ENCODE measurements at places on chromosomes 4 and X.
A peak's percentile ranks its signal among the peaks of the same experiment; 100 is the strongest.

- no peak for DNase-seq
Measured at GRCh38 chr4:140240237-140240636, 86.3 kb upstream of the MAML3 start.

GRCh38 chr4:104524591-104524990 is 29.9 kb upstream of the CXXC4 start:
- no peak for DNase-seq

DNA sequence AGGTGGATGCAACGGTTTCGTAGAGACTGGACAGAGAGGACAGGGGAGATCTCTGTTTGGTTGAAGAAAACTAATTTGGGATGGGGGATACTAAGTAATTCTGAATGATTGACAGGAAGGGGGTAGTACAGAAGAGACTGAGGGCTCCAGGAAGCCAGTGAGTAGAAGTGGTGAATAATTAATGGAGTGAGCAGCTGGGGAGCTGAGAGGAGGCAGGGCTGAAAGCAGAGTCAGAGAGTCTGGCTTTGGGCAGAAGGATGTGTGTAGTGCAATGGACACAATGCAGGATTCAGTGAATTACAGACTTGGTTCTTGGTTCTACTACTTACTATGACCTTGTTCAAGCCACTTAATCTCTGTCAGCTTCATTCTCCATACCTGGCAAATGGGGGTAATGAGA is 161.7 kb downstream of the RBMX2 start:
- no peak for DNase-seq

GRCh38 chr4:138049355-138049754 is 192.8 kb downstream of the SLC7A11 start:
- no peak for DNase-seq

DNA sequence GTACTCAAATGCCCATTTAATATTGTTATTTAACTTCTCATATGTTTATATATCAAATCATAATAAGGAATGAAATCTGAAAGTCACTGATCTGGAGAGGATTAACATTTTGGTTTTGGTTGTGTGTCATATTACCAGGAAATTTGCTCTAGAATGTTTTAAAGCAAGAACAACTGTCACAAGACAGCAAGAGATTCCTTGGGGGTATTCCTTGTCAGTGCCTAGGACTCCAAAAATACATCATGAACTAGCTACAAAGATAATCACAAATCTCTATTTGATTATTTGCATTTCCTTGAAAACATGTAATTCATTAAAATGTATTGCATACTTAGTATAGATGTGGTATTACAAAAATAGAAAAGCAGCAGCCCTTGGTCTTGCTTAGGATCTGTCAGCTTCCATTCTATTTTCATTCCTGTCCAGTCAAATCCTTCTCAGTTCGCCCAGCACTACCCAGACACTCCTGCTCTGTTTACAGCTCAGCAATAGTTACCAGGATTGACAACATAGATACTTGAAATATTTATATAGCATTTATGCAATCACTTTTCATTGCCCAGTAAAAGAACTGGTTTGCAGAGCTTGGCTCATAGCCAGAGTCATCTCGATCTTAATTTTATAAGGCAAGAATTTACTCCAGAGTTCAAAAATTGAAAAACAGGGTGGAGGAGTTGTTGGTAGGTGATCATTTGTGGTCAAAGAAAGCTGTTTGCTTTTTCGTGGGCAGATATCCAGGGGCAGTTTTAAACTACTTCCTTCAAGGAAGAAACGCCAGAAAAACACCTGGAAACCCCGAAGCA is 9.2 kb upstream of the BMP3 start:
- peak; percentile 58 for DNase-seq

DNA sequence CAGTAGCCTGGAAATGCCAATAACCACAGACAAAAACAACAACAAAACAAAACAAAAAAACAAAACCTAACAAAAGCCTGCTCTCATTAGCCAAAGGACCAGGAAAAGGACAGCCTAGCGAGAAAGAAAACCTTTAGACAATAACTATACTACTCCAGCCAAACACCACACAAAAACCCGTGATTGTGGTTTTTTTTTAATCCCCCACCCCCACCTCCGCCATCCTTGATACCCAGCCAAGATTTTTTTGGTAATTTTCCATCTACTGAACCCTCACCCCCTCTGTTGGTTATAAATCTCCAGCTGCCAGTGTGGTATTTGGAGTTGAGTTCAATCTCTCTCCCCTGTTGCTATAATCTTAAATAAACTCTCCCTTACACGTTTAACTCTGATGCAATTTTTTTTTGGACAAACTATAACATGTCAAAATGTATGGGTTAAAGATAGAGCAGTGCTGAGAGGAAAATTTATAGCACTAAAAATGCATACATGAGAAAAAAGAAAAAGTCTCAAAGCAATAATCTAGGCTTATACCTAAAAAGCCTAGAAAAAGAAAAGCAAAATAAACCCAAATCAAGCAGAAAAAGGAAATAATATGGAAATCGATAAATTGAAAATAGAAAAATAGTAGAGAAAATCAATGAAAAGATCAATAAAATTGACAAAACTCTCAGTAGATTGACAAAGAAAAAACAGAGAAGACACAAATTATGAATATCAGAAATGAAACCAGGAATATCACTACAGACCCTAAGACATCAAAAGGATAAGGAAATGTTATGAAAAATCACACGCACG is 83.7 kb downstream of the NAT8L start:
- DNase-seq = no peak

DNA sequence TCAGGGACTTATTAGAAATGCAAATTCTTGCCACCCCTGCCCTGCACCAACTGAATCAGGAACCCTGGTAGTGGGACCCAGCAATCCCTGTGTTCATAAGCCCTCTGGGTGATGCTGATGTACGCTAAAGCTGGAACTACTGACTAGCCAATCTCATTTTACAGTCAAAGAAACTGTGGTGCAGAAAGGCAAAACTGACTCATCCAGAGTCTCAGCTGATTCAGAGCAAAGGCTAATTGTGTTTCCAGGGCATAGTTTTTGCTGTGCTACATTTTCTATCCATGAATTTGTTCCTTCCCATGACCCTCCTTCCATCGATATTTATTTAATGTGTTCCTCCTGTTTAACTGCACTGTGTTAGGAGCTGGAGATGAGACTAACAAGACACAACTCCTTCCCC is 207.5 kb downstream of the REPS2 start:
- no peak for DNase-seq

GRCh38 chr4:17112292-17112659 is 213.8 kb upstream of the LDB2 start:
- DNase-seq = no peak

DNA sequence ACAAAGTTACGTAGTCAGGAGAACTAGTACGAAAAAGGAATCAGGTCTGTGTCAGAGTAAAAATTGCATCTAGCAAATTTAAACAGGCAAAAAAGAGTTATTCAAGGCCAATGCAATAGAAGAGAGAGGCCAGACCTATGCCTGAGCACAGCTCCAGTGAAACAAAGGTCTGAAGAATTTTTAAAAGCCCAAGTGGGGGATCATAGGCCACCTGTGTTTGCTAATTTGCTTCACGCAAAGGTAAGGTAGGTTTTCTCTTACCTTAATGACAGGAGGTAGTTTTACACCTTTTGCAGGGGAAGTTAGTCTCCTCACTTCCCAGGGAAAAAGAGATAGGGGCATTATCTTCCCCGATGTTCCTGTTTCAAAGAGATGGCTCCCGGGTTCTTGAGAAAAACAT is 448.6 kb upstream of the TECRL start:
- DNase-seq = no peak

GRCh38 chrX:63754136-63754859 is 30.7 kb downstream of the ARHGEF9 start:
- no peak for DNase-seq

DNA sequence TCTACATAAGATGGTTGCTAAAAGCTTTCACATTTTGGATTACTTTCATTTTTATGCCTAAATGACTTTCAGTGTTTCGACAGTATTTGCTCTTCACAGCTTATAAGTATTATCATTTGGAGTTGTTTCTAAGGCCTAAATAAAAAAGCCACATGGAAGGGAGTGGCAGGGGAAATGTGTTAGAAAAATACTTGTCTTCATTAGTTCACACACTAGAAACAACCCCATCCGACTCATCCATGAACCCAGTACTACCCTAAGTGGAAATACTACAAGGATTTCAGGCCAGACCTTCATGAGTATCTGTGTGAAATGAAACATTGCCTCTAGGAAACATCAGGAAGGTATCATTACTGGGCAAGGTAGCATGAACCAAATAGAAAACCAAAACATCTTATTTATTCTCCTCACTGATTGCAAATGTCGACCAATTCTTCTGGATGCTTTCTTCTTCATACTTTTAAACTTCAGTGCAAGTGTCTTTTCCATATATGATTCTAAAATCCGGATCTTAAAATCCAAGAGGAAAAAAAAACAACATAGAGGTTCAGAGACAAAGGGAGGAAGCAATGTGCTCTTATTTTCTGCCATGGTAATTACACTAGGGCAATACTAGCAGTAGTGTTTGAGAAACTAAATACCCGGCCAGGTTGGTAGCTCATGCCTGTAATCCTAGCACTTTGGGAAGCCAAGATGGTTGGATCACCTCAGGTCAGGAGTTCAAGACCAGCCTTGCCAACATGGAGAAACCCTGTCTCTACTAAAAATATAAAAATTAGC is 349.4 kb downstream of the ARHGAP24 start:
- no peak for DNase-seq

DNA sequence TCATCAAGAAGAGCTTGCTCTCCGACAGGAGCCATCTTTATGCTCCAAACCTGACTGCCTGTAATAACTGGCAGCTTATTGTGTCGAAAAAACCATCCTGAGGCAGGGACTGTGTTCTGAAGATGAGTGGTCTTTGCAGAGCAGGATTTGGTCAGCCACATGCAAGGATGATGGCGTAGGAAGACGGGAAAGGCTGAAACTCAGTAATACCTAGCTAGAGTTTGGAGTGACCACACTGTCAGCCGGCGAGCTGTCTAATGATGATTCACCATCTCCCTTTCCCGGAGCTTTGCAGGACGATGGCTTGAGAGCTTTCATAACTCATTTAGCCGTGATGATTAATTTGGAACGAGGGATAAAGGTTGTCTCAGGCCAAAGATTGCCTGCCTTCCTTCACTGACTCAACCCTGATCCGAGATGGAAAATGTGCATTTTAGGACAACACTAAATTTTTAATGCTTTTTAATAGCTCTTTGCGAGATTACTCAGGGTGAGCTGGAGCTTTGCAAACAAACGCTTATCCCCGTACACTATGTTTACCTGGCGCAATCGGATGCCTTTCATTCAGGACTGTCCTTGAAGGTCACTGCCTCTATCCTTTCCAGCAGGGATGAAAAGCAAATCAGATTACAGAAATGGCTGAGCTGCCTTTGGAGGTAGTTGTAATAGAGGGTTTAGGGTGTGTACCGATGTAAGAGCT is 288.5 kb downstream of the ASMT start:
- DNase-seq = no peak

DNA sequence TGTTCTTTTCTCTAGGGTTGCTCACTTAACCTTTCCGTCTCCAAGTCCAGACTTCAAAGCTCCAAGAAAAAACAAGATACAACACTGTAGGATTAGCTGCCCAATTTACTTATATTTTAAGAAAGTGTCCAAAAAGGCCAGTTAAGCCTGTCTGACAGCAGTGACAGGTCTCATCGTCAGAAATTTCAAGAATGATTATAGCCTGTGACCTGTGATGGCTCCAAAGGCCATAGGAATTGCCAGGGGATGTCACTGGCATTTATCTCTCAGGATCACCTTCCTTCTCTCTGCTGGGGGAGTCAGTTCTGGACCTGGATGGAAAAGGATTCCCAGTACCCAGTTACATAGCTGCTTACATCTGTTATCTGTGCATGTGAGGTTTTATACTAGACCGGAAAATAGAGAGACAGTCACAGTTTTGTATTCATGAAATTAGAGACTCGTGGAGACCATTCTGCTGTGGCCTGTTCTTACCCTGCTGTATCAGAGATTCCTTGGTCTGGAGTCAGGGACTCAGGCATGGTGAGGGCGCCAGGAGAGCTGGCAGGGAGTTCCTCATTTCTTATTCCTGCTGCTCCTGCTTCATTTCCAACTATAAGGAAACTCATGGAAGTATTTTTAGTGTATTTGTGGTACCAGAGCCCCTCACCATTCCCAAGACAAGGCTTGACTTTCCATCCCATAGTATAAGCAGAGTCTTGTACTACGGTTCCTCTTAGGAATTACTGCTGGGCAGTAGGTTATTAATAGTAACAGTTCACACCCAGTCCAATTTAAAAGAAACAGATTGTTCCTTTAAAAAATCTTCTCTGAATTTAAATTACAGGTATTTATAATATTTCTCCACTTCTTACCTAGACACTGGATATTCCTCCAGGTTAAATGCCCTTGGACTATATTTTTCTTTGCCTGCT is 220.8 kb downstream of the SHROOM3 start:
- no peak for DNase-seq

- DNase-seq = no peak
Measured at GRCh38 chr4:2301225-2301642, 39.3 kb upstream of the MXD4 start.

DNA sequence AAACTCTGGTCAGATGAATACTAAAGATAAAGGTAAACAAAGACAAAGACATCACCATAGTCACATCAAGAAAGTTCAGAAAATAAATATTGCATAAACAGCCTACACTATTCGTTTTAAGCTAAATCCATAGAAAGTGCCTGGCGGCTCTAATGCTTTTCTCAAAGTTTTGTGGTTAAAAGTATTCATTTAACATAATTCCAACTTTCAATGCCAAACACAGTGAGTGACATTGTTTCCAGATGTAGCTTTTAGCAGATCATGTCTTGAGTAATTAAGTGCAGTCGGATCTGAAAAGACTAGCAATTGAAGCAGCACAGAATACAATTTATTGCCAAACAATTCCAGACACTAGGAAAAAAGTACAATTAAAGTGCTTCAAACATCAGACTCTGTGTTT is 287.1 kb upstream of the ADGRL3 start:
- no peak for DNase-seq

DNA sequence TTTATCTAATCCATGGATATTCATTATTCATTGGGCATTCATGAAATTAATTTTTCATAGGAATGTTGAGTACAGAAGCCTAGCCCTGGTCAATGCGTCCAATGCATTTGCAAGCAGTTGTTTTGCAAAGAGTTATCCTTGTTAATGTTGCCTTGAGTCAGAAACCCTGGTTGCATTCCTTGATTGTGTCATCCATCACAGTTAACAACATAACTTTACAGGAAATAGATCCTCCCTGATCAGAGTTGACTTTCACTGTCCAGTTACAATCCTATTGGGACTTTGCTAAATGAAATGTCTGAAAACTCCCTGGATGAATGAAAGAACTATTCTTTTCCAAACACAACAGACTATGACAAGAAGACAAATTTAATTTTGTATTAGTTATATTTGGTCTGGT is 924.3 kb upstream of the SLIT2 start:
- no peak for DNase-seq

DNA sequence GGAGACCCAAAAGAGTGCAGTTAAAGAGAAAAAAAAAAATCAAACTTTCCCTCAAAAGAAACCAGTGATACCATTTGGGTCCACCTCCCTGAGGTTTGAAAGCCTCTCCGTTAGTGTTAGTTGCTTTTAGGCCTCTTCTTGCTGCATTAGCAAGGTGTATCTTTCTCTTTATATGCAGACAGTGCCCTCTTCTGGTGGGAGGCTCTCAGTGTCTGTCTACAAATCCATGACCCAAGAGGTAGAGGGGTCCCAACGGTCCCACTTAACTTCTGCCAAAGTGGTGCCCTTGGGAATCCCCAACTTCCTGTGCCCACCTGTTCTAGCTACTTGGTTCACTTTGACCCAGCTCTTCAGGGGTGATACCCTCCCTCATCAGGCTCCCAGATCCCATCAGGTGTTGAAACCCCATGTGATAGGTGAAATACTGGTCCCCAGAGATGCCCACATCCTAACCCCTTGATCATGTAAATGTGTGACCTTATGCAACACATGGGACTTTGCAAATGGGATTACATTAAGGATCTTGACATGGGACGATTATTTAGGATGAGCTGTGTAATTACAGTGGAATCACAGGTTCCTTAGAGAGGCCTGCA is 63.7 kb upstream of the CD99 start:
- no peak for DNase-seq

Measured in NCI-H2029 (cell line).